ENCODE measurements at places on chromosomes 7 and 10. TPM values are rescaled to one million over a fixed set of nuclear protein-coding genes. Genes with fewer than 3 reads are reported as not detected.

GRCh38 chr7:99320371-99320770 is 5.3 kb upstream of the ARPC1A start:
- DNase-seq, result no peak

DNA sequence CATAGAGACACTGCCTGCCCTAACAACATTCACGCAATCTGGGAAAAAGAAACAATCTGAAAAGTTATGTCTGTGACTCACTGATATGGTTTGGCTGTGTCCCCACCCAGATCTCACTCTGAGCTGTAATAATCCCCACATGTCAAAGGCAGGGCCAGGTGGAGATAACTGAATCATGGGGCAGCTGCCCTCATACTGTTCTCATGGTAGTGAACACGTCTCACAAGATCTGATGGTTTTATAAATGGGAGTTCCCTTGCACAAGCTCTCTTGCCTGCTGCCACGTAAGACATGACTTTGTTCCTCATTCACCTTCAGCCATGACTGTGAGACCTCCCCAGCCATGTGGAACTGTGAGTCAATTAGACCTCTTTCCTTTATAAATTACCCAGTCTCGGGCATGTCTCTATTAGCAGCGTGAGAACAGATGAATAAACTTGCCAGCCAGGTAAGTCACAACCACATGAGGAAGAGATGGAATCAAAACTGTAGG is 341.5 kb upstream of the AOAH start:
- no peak for DNase-seq

DNA sequence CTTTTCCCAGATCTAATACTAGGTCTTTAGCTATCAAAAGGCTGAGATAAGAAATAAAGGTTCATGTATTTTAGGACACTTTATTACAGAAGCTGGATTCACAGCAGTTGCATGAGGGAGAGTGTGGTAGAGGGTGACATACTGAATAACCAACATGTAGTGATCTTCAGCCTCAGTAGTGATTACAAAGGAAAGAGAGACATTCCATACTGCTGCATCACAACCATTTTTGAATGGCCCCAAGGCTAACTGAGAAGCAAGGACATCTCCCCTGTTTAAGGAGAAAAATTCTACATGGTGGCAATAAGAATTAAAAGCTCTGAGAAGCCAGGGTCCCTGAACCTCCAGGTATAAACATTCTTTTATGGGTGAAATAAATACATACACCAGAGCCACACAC is 35.3 kb downstream of the COG5 start:
- no peak for DNase-seq

DNA sequence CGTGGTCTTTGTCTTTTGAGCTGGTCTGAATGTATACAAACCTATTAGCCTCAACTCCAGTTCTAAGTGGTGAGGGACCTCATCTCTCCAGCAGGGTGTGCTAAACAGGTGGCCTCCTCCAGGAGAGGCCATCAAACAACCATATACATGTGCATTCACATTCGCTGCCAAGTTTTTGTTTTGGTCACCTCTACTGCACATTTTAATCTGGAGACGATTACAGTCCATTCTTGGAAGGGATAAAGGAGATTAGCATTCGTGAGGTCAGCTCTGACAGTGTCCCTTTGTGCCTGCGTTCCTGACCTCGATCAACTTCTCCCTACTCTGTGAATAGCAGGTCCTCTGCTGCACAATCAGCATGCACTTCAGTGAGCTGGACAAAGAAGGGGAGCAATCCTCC is 60.8 kb downstream of the RHOBTB1 start:
- DNase-seq, result no peak

DNA sequence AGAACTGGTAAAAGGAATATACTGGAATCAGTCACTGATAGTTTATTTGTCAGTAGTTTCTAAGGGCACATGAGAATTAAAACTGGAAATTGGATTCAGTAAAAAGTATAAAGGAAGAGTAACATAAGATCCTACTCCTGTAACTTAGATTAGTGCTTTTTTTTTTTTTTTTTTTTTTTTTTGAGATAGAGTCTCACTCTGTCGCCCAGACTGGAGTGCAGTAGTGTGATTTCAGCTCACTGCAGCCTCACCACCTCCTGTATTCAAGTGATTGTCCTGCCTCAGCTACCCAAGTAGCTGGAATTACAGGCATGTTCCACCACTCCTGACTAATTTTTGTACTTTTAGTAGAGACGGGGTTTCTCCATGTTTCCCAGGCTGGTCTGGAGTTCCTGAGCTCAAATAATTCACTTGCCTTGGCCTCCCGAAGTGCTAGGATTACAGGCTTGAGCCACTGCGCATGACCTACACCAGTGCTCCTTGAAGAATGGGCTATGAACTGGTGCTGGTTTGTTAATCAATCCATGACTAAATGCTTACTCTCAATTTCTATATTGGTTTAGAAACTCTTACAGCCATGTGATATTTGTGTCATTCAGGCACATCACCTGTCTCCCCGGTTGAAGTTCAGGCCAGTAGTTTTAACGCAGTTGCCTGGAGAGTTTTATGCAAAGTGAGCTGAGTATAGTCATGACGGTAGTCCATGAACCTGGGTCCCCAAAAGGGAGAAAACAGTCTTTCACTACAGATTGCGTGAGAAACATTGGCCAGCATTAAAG is 65.0 kb downstream of the ZEB1 start:
- DNase-seq, result no peak

YKT6 gene
- 63.5 TPM for total RNA-seq

Measured in prostate gland (tissue), 2 donors.